ENCODE measurements at places on chromosomes 16 and 17. TPM values are rescaled to one million over a fixed set of nuclear protein-coding genes. Genes with fewer than 3 reads are reported as not detected.

- no peak overlapping the region for H3K4me3 ChIP-seq
- peak overlapping the region; percentile 1 for H3K27ac ChIP-seq
- H3K27me3 ChIP-seq: no peaks in the 10 kb centered on the region
- H3K36me3 ChIP-seq: peaks cover 7% of the 10 kb centered on the region
- peaks cover 82% of the 10 kb centered on the region for H3K4me1 ChIP-seq
Measured at GRCh38 chr16:8950580-8951077, 13.1 kb downstream of the USP7 start.

DNA sequence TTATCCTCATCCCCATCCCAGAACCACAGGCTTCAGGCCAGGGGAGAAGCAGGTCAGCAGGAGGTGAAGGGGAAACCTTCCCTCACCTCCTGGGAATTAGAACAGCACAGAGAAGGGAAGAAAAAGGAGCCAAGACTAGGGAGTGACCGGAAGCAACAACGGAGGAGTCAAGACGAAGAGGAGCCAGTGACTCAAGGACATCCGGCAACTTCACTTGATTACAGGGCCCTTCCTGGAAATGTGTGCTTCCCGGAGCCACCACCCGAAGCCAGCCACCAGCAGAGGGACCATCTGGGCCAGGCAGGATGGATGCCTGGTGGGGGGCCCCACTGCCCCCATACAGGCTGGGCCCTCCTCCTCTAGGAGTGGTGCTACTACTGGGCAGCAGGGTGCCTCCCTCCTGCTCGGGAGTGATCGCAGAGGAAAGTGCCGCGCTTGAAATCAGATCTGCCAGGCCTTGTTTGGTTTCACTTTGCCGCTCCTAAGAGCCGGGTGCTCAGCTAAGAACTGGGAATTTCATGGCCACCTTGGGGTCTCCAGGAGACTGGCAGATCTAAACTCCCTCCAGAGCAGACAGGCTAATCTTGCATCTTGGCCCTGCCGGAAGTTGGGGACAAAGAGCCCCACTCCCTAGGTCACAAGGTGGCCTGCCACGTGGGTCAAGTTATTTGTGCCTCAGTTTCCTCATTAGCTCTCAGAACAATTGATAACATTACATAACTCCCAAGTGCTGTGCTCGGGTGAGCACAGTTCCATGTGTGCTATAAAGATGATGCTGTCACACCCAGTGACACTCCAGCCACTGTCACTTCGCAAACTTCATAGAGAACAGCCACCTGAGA is 6.6 kb downstream of the CDC42EP4 start:
- H3K4me1 ChIP-seq: peaks cover 8% of the 10 kb centered on the region
- H3K36me3 ChIP-seq: no peaks in the 10 kb centered on the region
- H3K4me3 ChIP-seq: peak overlapping the region; percentile 10
- no peak for DNase-seq

- H3K27me3 ChIP-seq: no peaks in the 10 kb centered on the region
- peaks cover 88% of the 10 kb centered on the region for H3K4me1 ChIP-seq
- H3K4me3 ChIP-seq: no peak overlapping the region
- no peak for DNase-seq
- H3K36me3 ChIP-seq: peaks cover 91% of the 10 kb centered on the region
- H3K27ac ChIP-seq: peak overlapping the region; percentile 98
Measured at GRCh38 chr17:80854220-80854619, 137.4 kb upstream of the CHMP6 start.

- no peaks in the 10 kb centered on the region for H3K36me3 ChIP-seq
- H3K27ac ChIP-seq: no peak overlapping the region
- peaks cover 6% of the 10 kb centered on the region for H3K4me1 ChIP-seq
- no peak overlapping the region for H3K4me3 ChIP-seq
- peaks cover 7% of the 10 kb centered on the region for H3K27me3 ChIP-seq
Measured at GRCh38 chr17:2560658-2561057, 32.8 kb upstream of the PAFAH1B1 start.

Gene GPR142
- total RNA-seq: 0.15 TPM

GRCh38 chr17:2786176-2786881 is 9.9 kb upstream of the RAP1GAP2 start:
- no peak overlapping the region for H3K27ac ChIP-seq
- no peaks in the 10 kb centered on the region for H3K36me3 ChIP-seq
- H3K4me3 ChIP-seq: no peak overlapping the region
- peaks cover 18% of the 10 kb centered on the region for H3K27me3 ChIP-seq
- DNase-seq: peak; percentile 92

Gene DPEP3
- 0.20 TPM for total RNA-seq

Gene MPP2
- 0.48 TPM for total RNA-seq

Gene STH
- not detected for total RNA-seq

Gene KRT32
- not detected for total RNA-seq

GRCh38 chr17:42979511-42980273 is at the start of gene PTGES3L:
Gene PTGES3L, minus strand, starts transcription at chr17:42980080. Its CDS starts 27 bp downstream, at chr17:42980053.
- H3K4me1 ChIP-seq: peaks cover 35% of the 10 kb centered on the region
- H3K4me3 ChIP-seq: peak within 1 kb of the TSS; percentile 98
- H3K36me3 ChIP-seq: peaks cover 16% of the 10 kb centered on the region
- H3K27me3 ChIP-seq: no peaks in the 10 kb centered on the region

Gene MYH8
- not detected for total RNA-seq

Gene SOST
- not detected for total RNA-seq

- peak overlapping the region; percentile 63 for H3K4me3 ChIP-seq
- DNase-seq: peak; percentile 85
- no peaks in the 10 kb centered on the region for H3K27me3 ChIP-seq
- peak overlapping the region; percentile 65 for H3K27ac ChIP-seq
- peaks cover 58% of the 10 kb centered on the region for H3K4me1 ChIP-seq
Measured at GRCh38 chr16:30896889-30897733, 697 bp downstream of the CTF1 start.

Gene NLRC5
- 259 TPM for total RNA-seq

- DNase-seq: no peak
- H3K27ac ChIP-seq: no peak overlapping the region
- no peaks in the 10 kb centered on the region for H3K4me1 ChIP-seq
- H3K27me3 ChIP-seq: no peaks in the 10 kb centered on the region
- no peaks in the 10 kb centered on the region for H3K36me3 ChIP-seq
Measured at GRCh38 chr16:1163567-1164055, 10.7 kb downstream of the CACNA1H start.

Gene TOM1L1
- 0.83 TPM for total RNA-seq

- no peak for DNase-seq
- no peak overlapping the region for H3K27ac ChIP-seq
- no peak overlapping the region for H3K4me3 ChIP-seq
- H3K36me3 ChIP-seq: peaks cover 40% of the 10 kb centered on the region
Measured at GRCh38 chr17:58996968-58997367, 109.7 kb downstream of the TRIM37 start.

Gene GRB7
- total RNA-seq: 0.30 TPM

GRCh38 chr17:21451975-21452374 is 75.8 kb downstream of the KCNJ12 start:
- H3K4me3 ChIP-seq: no peak overlapping the region
- H3K27ac ChIP-seq: no peak overlapping the region
- no peaks in the 10 kb centered on the region for H3K36me3 ChIP-seq
- H3K27me3 ChIP-seq: peaks cover 23% of the 10 kb centered on the region
- DNase-seq: no peak

DNA sequence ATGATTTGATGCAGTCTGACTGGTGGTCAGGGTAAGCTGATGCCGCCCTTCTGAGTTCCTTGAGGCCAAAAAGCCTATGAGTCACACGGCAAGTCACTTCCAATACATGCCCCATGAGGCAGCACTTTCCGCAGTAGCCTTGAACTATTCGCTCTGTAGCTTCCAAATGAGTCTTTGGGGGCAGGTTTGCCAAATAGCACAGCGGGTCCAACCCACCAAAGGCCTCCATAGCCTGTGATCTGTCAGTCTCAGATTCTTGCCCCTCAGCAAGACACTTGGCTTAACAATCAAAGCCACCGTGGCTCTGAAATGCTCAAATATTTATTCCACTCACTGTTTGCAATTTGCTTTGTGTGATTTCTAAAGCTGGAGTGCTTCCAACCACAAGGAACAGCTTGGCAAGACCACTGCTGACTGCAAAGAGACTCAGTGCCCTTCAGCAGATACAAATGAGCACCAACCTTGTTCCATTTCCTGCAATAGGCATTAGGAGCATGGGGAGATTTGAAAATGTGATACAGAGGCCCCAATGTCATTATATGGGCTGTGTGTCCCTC is 45.4 kb downstream of the CLEC19A start:
- H3K4me3 ChIP-seq: no peak overlapping the region
- no peak for DNase-seq
- peaks cover 3% of the 10 kb centered on the region for H3K27me3 ChIP-seq
- no peaks in the 10 kb centered on the region for H3K4me1 ChIP-seq

DNA sequence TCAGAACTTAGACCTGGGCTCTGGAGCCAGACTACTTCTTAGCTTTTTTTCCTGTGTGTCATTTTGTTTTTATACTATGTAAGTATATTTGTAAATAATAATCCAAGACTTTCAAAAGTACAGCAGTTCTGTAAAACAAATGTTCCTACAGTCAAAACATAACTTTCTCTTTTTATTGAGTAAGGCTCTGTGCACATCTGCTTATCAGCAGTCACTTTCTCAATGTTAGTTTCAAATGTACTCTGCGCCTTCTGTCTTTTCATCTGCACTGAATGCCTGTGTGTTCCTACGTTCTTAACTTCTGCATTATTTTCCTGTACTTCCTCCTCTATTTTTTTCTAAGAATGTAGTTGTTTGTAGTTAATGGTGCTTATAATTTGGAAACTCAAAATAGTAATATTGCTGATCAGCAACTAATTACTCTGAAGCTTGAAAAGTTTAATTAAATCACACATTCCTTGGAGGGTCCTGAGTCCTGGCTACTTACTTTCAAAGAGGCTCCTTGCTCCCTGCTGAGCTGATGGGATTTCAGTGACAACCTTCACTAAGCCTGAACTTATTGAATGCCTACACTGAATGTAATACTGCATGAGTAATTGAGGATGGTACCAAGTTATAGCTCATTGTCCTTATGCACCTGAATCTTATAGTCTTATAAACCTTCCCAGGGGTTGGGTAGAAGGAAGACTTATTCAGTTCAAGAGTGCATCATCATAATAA is 329.9 kb downstream of the KCNJ2 start:
- no peaks in the 10 kb centered on the region for H3K36me3 ChIP-seq
- no peaks in the 10 kb centered on the region for H3K27me3 ChIP-seq
- H3K4me1 ChIP-seq: no peaks in the 10 kb centered on the region
- H3K4me3 ChIP-seq: no peak overlapping the region

GRCh38 chr17:55381017-55381770 is 40.4 kb downstream of the MMD start:
- no peak overlapping the region for H3K4me3 ChIP-seq
- no peak for DNase-seq
- H3K36me3 ChIP-seq: no peaks in the 10 kb centered on the region
- H3K27ac ChIP-seq: no peak overlapping the region
- no peaks in the 10 kb centered on the region for H3K4me1 ChIP-seq

DNA sequence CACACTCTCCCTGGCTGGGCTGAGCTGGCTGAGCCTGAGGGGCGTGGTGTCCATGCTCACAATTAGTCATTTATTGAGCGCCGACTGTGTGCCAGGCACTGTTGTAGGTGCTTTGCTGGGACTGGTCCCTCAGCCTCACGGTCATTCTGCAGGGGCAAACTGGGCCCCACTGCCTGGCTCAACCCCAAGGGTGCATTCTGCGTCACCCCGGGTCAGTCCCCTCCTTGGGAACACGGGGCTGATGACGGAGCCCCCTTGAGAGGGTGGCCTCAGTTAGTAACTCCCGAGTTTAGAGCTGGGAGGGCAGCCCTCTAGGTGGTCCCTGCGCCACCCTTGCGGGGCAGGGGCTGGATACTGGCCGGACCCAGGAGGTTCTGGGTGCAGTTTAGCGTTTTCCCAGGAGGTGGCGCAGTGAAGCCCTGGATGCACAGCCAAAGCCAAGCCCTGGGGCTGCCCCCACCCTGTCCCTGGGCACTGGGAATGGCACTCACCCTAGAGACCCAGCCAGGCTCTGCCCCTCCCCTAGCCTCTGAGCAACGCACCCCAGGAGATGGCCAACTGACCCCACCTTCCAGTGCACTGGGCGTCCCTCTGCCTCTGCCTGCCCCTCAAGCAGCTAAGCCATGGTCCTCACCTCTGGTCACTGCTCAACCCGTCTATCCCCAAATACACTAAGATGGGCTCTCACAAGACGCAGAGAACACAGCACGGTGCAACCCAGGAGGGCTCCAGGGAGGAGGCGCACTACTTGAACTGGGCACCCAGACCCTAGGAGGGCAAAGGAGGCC is 243.2 kb upstream of the GSE1 start:
- H3K27ac ChIP-seq: no peak overlapping the region
- no peak overlapping the region for H3K4me3 ChIP-seq
- peaks cover 1% of the 10 kb centered on the region for H3K27me3 ChIP-seq
- peaks cover 11% of the 10 kb centered on the region for H3K4me1 ChIP-seq
- H3K36me3 ChIP-seq: no peaks in the 10 kb centered on the region

DNA sequence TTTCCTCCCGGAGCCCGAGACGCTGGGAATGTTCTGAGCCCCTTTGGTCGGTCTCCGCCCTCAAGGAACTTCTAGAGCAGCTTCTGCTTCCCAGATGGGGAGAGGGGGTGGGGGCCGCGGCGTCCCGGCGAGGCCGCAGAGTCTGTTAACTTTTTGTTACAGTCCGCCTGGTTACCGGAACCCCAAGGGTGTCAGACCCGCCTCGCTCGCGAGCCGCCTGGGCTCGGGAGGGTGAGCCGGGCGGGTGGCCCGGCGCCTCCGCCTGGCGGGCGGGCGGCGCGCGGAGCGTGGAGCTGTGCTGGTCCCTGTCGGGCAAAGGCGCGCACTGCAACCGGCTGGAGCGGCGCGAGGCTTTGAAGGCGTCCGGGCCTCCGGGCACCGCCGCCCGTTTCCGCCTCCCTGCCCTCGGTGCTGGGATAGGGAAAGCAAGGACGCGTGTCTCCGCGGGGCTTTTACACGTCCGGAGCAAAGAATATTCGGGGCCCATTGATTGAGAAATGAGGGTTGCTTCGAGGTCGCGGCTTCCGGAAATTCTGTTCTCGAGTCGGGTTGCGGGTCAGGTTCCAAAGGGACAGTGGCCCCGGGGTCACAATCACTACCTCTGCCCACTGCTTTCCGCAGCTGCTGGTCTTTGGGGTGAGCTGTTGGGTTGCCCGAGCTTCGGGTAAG is 1.7 kb downstream of the HS3ST3B1 start:
- H3K27me3 ChIP-seq: peaks cover 15% of the 10 kb centered on the region
- H3K36me3 ChIP-seq: peaks cover 33% of the 10 kb centered on the region
- H3K4me1 ChIP-seq: peaks cover 62% of the 10 kb centered on the region
- H3K4me3 ChIP-seq: peak overlapping the region; percentile 84
- peak overlapping the region; percentile 97 for H3K27ac ChIP-seq

All from activated CD4-positive, alpha-beta memory T cell treated with anti-CD3 and anti-CD28 coated beads, Interleukin-2, amount 10 ng/mL, durations not matched to agents 7 days and 5 days (primary cell).